Ovary (tissue), 10 donors: ENCODE measurements at places on chromosomes 2 and 18.

DNA sequence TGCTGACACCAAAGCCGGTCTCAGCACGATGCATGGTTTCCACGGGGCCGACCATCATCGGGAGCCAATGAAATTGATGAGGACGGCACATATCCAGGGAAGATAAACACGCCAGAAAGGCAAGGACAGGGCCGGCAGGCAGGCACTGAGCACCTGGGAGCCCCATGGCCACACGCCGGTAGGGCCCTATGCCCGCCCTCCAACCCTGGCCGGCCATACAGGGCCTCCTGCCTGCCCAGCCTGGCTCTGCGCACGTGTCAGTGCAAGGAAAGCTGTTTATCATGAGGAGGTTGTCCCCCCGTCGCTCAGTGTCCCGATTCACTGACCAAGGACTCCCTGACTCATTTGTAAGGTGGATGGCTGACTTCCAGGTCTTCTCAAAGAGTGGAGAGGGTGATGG lies 237.5 kb downstream of the GLI2 start:
- no peak for DNase-seq

- no peak for DNase-seq
Measured at GRCh38 chr2:104774631-104775030, 79.3 kb upstream of the POU3F3 start.

DNA sequence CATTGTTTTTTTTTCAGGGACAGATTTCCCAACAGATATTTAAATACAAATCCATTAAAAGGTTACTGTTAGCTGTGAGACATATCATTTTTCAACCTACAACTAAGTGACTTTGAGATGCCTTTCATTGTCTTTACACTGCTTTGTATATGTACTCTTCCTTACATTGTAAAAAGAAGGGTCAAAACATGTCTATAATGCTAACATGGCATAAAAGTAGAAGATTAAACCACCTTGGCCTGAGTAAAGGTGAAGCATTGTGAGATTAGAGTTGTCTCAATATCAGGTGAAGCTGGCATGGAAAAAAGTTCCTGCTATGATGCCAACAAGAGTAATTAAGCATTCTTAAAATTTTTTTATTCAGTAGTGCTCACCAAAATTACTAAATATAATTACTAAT lies 1508.5 kb upstream of the NXPH2 start:
- no peak for DNase-seq

GRCh38 chr2:55087501-55087900 lies 37.2 kb upstream of the RTN4 start:
- DNase-seq = no peak

DNA sequence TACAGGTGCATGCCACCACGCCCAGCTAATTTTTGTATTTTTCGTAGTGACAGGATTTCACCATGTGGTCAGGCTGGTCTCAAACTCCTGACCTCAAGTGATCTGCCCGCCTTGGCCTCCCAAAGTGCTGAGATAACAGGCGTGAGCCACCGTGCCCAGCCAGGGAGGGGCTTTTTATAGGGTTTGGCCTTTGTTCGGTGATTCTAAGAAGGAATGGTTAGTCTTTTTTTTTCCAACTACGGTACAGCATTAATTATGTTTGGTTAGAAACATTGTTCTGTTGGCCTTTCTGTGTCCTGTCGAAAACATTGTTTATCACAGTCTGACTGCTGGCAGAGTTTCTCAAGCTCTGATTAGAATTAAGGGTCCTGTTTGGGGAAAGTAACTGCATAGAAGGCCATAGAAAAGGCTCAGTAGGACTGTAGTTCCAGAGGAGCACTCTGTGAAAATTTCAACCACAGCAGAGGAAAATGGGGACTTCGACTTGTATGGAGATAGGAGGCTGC lies 19.3 kb upstream of the SMCHD1 start:
- DNase-seq = no peak
